ENCODE measurements at places on chromosomes 6 and 20.

DNA sequence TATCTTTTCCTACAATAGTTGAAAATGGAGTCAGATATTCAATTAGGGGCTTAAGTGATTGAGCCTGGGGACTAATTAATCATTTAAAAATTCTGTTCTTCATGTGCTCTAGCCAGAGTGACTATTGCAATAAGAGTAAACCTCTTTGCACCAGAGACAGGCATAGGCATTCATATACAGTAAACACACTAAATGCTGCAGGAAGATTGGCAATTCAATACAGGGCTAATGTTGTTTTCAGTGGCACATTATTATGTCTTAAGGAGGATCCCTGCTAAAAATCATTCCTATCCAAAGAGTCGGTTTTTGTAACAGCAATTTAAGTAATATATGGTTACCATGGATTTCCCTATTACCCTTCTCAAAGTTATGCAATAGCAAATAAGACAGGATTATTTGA, 1.2 kb downstream of the PDE7B start:
- no peak for DNase-seq

- no peak for DNase-seq
Observed at GRCh38 chr6:140346428-140346827, 972.0 kb upstream of the CITED2 start.

DNA sequence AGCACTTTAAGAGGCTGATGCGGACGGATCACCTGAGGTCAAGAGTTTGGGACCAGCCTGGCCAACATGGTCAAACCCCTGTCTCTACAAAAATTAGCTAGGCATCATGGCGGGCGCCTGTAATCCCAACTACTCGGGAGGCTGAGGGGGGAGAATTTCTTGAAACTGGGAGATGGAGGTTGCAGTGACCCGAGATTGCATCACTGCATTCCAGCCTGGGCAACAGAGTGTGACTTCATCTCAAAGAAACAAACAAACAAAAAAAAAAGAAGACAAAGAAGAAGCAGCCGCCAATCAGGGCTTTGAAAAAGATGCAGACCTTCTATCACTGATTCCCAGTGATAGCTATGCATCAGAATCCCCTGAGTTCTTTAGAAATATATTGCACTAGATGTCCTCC, 56.8 kb downstream of the COL9A1 start:
- no peak for DNase-seq

- no peak for DNase-seq
Observed at GRCh38 chr6:110529355-110529754, 52.9 kb upstream of the SLC22A16 start.

- no peak for DNase-seq
Observed at GRCh38 chr6:104462811-104463599, 396.7 kb downstream of the HACE1 start.

GRCh38 chr6:43499028-43499815, 10.9 kb downstream of the LRRC73 start:
- DNase-seq: no peak

GRCh38 chr20:57460781-57461465, 64.0 kb downstream of the CTCFL start:
- no peak for DNase-seq

DNA sequence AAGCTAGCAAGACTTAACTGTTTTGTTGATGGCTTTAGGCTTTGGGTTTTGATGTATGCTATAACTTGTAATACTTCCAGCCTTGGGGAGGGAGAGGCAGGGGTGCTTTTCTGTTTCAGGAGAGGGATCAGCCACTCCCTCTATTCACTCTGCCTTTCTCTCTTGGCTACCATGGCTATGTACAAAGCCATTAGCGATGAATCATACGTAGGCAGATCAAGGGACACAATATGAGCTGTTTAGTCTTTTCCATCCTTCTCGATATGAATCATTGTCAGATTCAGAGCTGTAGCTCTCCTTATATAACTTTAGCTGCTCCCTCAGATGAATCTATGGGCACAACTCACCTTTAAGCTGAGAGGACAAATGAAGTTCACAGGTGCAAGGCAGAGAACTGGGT, 230.6 kb downstream of the TSHZ2 start:
- no peak for DNase-seq

DNA sequence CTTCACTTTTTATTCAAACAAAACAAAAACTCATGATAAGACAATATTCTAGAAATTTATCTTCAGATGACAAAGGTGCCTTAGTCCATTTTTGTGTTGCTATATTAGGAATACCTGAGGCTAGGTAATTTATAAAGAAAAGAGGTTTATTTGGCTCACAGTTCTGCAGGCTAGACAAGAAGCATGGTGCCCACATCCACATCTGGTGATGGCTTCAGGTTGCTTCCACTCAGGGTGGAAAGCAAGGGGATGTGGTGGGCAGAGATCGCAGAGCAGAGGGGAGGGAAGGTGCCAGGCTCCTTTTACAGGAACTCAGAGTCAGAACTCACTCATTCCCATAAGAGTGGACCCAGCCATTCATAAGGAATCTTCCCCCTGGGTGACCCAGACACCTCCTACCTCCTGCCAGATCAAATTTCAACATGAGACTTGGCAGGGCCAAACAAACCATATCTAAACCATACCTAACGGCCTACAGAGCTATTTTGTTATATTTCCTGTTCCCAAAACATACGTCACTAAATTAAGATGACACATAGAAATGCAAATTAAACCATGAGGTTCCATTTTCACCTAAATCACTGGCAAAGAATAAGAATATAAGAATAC, 26.4 kb downstream of the ABHD12 start:
- DNase-seq: no peak
